ENCODE measurements at places on chromosomes 5 and 9.
A peak's percentile ranks its signal among the peaks of the same experiment; 100 is the strongest.

GRCh38 chr5:123093601-123094236, 4.7 kb downstream of the PRDM6 start:
- no peak for DNase-seq

- no peak for DNase-seq
Measured at GRCh38 chr9:135890190-135891026, 16.9 kb downstream of the CAMSAP1 start.

DNA sequence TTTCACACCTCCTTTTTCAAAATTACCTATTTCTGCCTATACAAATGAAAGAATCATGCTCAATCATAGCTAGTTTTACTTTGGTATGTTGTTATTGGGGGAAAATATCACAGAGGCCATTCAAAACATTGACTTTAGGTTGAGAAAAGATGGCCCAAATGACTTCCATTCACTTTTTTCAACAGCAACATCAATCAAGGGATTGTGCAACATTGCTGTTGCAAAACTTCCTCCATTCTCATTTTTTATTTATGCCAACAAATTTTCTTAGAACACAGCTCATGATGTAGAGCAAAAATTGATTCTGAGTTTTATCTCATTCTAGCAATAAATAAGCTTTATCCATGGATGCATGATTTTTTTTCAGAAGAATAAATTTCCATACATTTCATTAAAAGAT, 93.6 kb upstream of the RORB start:
- DNase-seq: no peak

DNA sequence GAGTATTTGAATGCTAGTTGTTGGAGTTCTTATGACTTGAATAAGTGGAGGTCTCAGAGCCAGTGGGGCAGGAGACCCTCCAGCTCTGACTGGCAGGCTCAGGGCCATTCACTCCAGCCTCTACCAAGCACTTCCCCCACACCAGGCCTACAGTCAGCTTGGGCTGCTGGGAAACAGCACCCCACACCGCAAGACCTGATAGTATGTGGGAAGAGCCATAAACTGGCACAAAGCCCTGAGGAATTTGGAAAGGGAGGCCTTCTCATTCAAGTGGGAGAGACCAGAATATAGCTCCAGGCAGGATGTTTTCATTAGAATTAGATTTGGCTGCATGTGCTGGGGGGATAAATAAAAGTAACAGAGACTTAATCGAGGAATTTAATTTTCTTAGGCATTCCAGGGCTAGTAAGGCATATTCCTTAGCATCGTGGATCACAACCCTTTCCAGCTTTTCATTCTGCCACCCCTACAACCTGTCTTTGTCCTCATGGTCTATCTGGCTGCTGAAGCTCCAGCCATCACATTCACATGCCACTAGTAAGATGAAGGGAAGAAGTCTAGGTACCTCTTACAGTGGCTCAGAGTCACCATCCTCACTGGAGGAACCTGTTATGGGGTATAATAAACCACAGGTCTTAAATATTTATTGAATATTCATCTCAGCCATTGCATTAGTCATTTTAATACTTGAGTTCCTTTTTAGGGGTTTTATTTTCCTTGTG, 47.5 kb downstream of the TMOD1 start:
- no peak for DNase-seq

DNA sequence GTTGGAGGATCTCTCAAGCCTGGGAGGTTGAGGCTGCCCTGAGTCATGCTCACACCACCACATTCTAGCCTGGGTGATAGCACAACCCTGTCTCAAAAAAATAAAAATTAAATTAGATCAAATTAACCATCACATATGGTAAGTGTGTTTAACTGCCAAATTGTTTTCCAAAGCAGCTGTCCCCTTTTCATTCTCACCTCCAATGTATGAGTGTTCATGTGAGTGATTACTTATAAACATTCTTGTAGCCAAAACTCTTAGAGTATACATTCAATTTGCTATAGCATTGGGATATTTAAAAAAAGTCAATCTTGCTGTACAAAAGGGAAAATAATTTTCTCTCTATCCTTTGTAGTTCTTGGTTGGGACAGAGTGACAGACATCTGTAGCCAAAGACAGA, 53.4 kb upstream of the SNAPC3 start:
- DNase-seq: no peak

DNA sequence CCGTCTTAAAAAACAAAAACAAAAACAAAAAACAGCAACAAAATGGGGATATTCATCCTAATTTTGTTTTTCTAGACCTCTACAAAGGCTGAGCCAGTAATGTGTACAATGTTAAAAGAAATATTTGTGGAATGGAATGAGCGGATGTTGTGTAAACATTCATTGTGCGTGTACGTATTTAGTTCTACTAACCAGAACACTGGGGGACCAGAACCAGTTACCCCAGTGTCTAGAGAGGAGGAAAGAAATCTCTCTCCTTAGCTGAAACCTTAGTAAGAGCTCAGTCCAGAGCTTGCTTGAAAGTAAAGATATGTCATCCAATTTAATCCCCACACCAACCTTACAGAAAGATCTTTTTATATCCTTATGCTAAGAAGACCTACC, 106.7 kb upstream of the CPEB4 start:
- no peak for DNase-seq

GRCh38 chr9:15553528-15553898, 670 bp downstream of the CCDC171 start:
- DNase-seq: no peak

DNA sequence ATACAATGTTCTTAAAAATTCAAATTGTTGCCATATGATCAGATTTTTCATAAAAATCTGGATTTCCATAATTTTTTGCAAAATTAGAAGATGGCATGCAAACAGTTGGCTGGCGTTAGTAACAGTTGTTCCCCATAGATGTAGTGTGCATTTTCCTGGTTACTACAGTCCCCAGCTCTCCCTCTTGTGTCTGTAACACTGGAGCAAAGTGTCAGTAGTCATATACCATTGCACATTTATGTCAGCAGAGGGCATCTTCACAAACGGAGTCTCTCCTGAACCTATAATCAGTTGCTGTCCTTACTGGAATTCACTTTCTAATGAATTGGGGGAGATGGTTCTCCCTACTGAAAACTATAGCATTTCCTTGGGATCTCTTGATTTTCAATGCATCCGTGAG, 44.7 kb upstream of the DMAC1 start:
- peak; percentile 8 for DNase-seq

GRCh38 chr5:96236051-96236450, 197.0 kb downstream of the PCSK1 start:
- DNase-seq: no peak

GRCh38 chr5:14684757-14685156, 20.2 kb downstream of the OTULIN start:
- DNase-seq: no peak

DNA sequence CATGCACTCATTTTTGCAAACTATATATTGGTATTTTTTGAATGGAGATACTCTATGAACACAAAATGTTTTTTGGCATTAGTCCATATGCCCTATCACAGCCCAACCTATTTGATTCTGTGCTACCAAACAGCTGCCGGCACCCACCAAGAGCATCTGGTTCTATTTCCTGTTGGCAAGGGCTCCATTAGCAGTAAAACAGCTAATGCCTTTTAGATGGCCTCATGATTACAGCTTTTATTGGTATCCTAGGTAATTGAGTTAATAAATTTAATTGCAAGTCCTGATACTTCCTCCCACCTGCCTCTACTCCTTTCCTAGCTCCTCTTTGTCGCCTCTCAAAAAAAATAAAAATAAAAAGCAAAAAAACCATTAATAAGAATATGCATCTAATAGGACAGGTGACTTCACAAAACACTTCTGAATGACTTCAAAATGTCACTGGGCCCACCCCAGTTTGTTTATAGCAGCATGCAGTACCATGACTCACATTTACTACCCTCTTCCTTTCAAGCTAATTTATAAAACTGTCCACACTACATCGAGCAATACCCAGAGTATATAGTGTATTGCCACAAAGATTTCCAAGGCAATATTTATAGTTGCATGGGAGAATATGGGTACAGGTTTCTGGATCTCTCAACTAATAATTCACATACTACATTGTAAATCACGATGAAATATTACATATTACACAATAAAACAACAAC, 620.4 kb downstream of the SLCO4C1 start:
- DNase-seq: no peak

DNA sequence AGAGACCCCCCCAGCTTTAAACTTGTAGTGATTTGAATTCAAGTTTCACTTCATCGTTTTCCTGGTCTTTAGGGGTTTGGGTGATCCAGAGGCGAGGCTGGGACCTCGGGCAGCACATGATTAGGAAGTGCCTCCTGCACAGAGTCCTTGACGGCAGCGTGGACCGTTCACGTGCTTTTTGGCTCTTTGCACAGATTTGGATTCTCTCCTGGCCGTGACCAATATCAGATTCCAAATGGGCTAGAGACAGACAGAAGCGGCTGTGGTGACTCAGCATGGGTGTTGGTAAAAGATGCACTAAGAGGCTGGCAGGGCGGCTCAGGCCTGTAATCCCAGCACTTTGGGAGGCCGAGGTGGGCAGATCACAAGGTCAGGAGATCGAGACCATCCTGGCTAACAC, 117.2 kb upstream of the CACNA1B start:
- DNase-seq: no peak

- DNase-seq: no peak
Measured at GRCh38 chr9:16352791-16353401, 517.6 kb downstream of the BNC2 start.

GRCh38 chr5:72369301-72369700, 49.1 kb downstream of the PTCD2 start:
- no peak for DNase-seq

- no peak for DNase-seq
Measured at GRCh38 chr9:109709866-109710265, 70.1 kb upstream of the PALM2AKAP2 start.

DNA sequence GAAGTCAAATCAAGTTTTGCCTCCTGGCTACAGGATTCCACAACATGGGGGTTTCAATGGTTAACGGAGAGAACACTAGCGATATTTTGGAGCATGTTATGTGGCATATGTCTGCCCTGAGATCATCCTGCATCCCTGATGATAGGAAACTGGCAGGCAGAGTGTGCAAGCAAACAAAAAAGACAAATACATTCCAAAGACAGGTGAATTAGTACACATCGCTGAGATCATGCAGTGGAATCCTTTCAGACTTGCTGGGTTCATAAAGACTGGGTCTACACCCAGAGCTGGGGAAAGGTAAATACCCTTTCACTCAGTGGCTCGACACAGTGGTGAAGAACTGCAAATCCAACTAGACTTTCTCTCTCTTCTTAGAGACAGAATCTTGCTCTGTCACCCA, 286.5 kb downstream of the EFNA5 start:
- no peak for DNase-seq

DNA sequence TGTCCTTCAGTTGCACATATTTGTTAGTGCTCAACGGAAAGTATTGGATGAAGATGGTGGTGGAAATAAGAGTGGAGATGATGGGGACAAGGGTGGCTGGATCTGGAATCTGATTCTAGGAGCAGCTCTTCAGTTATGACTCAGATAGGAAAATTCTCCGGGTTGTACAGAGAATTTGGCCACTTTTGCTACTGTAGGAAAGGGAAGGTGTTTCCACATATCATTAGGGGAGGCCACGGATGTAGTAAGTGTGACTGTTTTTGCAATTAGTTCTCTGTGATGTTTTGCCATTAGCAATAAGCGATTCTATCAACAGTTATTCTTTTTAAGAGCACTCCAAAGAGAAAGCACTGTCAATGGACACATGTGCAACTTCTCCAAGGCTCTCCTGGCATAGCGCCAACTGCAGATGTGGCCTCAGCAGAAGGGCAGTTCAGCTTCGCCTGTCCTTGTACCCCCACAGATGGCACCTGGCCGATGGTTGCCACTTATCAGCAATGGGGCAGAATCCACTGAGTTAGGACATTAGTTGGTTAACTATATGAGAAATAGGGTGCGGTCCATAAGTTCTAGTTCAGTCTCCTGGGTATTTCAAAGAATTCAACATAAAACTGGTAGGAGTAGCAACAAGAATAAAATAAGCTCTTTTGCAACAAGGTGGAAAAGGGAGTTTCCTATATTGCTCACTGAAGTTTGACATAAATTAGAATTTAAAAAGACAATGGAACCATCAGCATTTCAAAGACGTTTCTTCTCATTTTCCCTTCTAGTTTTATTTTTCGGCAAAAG, 96.3 kb downstream of the ARSB start:
- no peak for DNase-seq

DNA sequence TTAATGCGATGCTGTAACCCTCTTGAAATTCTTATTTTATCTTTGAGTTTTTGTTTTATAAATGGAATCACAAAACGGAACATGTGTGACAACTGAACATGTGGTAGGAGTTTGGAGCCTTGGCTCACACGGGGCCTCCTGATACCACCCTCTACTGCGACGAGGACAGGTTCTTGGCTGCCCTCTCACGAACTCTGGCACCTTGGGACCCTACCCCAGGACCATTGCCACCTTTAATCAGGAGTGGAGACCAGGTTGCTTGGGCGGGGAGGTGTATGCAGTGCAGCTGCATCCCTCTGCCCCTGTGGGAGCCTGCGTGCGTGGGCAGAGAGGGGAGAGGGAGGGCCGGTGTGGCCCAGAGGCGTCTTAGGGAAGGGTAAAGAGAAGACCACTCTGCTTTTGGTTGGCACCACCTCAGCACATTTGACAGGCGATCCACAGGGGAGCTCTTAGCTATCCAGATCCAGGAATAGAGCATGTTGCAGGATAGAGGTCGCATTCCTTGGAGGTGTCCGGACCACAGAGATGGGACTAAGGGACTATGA, 753.9 kb upstream of the PTPRD start:
- DNase-seq: no peak

DNA sequence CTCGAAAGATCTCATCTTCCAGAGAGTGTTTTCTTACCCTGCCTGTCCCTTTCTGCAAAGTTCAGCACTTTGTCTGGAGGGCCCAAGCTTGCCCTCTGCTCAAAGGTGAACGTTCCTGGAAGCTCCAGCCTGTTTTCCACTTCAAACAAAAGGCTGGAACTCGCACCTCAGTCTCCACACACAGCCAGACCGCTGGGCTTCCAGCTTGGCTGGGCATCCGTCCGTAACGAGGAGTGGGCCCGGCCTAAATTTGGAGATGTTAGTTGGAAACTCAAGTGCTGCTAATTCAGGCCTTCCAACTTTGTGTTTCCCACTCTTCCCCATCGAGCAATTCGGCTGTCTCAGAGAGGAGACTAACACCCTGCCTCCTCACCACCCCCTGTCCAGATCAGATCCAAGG, 35.1 kb downstream of the FGF18 start:
- no peak for DNase-seq
